Left renal cortex interstitium (tissue), 4 donors: ENCODE measurements at places on chromosomes 2 and 18.

DNA sequence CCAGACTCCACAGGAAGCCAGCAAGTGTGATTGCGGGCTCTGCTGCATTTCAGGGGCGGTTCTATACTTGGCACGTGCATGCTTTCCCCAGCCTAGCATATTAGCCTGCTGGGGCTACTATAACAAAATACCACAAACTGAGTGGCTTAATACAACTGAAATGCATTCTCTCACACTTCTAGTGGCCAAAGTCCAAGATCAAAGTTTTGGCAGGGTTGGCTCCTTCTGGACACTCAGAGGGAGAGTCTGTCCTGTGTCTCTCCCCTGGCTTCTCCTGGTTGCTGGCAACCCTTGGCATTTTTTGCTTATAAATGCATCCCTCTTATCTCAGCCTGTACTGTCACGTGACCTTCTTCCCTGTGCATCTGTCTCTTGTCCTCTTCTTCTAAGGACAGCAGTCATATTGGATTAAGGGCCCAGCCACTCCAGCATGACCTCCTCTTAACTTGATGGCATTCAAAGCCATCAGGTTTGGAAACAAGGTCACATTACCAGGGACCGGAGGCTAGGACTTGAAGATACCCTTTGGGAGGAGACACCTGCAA, 138.7 kb downstream of the RNF152 start:
- DNase-seq, result no peak

DNA sequence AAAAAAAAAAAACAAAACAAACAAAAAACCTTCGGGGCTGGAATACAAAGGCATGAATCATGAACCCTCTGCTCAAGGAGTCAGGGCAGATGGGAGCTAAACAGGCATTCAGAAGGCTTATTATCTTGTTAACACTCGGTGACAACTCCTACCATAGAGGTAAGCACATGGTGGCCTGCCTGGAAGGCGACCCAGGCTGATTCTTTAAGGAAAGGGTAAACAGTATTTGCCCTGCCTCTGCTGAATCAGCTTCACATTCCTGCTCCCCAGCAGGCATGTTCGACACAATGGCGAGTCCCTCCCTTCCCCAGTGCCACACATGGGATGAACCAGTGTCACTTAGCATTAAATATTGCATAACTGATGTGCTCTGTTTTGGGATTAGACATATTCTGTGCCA, 191.9 kb downstream of the ARL4C start:
- DNase-seq, result no peak

DNA sequence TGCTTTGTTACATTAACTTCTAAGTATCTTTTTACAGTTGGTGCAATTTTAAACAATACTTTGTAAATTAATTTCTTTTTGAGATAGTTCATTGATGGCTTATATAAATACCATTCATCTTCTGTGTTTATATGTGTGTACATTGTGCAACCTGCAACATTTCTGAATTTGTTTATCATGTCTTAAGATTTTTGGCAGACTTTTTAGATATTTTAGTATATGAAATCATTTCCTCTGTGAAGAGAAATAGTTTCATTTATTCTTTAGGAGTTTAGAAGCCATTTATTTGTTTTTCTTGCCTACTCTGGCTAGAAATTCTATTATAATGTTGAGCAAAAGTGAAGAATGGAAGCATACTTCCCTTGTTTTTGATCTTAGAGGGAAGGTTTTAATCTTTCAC, 337.8 kb upstream of the DSEL start:
- DNase-seq, result no peak

DNA sequence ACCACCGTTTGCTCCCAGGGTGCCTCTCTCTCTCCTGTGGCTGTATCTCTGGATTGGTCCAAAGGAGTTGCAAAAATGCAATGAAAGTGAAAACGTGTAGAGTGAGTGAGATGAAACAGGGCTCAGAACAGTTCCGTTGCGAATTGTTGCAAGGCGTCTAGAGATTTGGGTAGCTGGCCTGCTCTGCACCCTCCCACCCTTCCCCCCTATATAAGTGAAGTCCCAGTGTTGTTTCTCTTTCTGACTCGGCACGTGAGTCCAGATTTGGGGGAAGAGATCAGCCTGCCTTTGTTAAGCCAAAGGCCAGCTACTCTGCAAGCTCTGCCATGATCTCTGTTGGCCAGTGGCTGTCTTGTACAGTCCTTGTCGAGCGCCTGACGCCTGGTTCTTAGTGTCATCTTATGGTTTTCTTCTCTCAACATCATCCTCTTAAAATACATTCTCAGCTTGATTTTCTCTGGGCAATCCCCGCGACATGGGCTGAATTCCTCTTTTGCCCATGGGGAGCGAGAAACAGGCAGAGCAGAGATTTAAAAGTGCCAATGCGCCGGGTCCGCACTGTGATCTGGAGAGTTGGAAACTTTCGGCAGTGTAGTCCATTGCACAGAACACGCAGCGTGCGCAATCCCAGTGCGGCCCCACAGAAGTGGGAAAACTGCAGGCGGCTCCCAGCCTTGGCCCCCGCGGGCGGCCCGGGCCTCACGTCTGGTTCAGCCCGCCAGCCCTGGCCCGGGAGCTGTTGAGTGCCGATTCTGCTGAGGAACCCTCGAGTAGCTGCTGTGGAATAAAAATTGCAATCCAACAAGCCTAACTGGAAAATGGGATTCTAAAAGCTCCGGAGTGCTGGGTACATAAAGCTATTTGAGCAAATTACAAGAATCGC, 9.3 kb downstream of the MEIS1 start:
- peak; percentile 38 for DNase-seq

GRCh38 chr2:3807853-3808252, 104.5 kb downstream of the DCDC2C start:
- DNase-seq, result no peak

DNA sequence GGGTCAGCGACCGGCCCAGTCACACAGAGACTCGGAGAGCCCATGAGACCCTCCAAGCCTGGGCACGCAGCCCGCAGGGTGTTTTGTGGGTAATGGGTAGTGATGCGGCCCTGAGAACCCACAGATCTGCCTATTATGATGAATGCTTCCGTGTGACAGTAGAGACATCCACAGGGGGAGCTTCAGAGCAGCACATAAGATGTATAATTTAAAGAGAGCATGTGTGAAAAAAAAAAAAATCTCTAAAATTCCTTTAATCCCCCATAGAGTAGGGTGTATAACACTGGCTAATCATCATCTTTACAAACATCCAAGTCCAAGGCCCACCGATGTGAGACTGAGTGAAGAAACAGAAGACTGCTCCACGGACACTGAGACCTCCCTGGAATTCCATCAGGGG, 34.6 kb downstream of the BIN1 start:
- no peak for DNase-seq

- DNase-seq, result no peak
Observed at GRCh38 chr2:31246184-31246852, 12.4 kb downstream of the EHD3 start.

GRCh38 chr18:54444319-54444914, 86.7 kb downstream of the C18orf54 start:
- DNase-seq, result peak; percentile 39

DNA sequence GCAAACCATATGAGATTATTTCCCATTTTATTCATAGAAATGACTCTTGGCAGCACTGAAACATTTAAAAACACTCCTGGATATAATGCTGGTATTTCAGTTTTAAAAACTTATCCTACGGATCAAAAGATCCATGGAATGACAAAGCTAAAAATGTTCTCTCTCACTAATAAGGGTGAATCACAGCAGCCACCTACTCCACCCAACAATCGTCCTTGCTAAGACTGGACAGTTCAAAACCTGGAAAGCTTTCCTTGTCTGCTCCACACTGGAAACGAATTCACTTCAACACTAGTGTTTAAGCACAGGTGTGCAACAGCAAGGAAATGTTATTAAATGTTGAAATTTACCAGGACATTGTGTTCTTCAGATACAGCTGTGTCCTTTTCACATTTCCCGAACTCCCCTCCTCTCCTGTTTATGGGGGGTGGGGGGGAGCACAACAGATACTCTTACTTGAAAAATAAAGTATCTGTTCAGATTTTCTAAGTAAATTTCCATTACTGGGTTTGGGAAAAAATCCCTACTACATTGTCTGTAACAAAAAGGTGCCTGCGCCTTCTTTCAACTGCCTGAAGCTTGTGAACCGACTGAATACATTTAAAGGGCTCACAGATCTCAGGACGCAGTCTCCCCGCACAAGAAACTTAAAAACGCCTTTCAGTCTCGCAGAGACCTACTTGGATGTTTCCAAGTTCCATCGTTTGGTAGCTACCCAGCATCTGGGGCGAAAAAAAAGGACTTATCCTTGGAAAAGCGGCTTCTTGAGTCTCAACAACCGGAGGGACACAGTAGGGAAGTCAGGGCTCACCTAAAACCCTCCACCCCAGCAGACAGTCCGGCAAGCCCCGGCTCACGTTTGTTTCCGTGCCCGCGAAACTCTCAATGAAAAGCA, 1.3 kb downstream of the YWHAQ start:
- DNase-seq, result no peak

DNA sequence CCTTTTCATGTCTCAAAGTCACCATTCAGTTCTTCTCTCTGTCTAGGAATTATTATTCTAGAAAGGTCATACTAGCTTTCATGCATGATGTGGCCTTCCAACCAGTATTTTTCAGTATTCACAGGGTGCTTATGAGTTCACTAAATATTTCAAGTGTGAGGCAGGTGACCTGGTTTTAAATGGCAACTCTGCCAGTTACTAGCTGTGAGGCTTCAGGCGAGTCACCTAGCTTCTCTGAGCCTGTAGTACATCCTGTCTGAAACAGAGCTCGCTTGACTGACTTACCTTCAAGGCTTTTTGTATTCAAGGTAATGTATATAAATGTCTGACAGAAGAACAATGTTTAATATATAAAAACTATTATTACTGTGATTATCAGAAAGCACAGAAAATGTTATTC, 19.4 kb upstream of the ACVR1 start:
- no peak for DNase-seq

DNA sequence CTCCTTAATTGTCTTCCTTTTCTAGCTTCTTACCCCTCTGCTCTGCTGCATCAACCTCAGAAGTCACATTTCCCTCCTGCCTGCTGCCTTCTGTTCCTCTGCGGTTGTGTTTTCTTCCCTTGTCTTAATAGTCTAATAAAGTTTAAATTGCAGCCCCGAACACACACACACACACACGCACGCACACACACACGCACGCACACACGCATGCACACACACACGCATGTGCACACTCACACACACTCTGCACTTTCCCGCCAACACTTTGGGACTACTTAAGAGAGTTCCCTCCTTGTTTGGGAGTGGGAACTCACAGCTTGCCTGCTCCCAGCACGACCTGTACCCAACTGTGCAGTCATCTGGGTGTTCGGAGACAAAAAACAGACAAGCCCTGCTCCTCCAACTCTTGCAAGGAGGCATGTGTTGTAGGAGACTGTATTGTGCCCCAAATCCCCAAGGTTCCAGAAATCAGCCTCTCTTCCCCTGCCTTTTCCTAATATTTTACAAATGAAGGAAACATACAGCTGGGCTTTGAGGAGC, 99.1 kb downstream of the SETBP1 start:
- no peak for DNase-seq

GRCh38 chr2:100470898-100471514, 724 bp downstream of the NMS start:
- peak; percentile 59 for DNase-seq

- no peak for DNase-seq
Observed at GRCh38 chr2:237691029-237691907, 63.9 kb downstream of the LRRFIP1 start.

DNA sequence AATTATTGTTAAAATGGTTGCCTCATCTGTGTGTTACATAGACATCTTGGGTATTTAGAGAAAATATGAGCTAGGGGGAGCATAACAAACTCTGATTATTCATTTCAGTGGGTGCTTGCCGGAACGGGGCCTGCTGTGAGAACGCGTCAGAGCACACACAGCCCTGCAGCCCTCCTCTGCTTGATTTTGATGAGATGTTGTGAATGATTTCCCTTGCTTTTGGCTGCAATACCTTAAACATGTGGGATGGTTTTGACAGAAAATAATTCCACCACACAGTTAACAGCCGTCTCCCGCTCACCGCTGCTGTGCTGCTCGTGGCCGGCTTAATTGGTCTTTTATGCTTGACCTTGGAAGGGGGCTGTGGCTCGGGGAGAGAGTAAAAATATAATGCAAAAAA, 49.9 kb upstream of the TXNDC2 start:
- DNase-seq, result no peak

DNA sequence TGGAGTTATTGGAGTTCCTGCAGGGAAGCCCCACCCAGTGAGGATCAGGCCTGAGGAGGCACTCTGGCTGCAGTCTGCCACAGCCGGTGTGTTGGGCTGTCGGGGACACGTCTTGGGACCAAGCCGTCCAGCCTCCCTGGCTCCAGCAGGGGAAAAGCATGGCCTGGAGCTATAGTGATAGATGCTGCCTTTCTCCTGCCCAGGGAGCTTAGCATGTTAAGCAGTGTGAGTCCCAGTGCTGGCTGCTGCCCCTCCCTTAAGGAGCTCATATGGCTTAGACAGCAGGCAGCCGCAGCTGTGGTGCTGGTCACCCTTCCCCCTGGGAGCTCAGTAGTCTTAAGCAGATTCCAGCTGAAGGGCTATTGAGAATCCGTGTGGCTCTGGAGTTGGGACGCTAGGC, 78.9 kb downstream of the CERS6 start:
- DNase-seq, result no peak

- no peak for DNase-seq
Observed at GRCh38 chr2:138507267-138507666, 5.7 kb downstream of the SPOPL start.

DNA sequence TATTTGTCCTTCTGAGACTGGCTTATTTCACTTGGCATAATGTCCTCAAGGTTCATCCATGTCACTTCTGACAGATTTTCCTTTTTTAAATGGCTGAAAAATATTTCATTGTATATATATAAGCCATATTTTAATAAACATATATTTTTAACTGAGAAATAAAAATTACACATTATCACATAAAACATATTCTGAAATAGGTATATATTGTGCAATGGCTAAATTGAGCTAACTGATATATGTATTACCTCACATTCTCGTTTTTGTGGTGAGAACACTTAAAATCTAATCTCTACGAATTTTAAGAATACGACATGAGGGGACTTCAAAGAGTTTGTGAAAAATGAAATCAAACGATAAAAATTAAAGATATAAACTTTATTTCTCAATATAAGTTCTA, 25.7 kb upstream of the ZSWIM2 start:
- no peak for DNase-seq

DNA sequence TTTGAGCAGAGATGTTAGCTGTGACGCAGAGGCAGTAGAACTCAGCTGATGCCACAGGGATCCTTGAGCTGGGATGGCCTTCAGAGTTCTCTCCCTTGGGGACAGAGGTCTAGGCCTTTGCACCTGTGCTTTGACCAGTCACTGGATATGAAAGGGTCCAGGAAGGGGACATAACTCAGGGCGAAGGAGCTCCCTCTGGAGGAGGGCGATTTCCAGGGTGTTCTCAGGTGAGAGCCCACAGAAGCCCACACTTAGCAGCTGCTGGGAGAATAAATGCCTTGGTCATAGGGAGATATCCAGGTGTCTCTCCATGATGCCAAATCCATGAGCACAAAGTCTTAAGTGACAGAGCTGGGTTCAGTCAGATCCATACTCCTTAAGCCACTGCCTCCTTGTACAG, 369.2 kb downstream of the NYAP2 start:
- DNase-seq, result no peak

DNA sequence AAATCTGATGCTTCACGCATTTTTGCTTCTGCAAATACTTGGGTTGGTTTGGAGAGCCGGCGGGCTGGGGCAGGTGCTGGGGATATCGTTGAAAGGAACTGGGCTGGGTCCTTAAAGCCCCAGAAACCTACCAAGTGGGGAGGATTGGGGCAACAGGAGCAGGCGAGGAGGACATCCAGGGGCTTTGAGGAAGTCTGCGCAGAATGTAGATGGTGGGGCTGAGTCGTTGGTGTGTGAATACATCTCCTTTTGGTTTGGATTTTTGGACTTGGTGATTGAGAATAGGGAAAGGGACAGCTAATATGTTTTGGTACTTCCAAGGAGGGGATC, 1.1 kb downstream of the DCC start:
- no peak for DNase-seq
